Activated CD8-positive, alpha-beta memory T cell treated with anti-CD3 and anti-CD28 coated beads for 48 hours (primary cell): ENCODE measurements at places on chromosomes 2 and 18.

- DNase-seq, result no peak
Measured at GRCh38 chr2:44789446-44789845, 152.1 kb upstream of the SIX3 start.

GRCh38 chr2:95043300-95044093, 18.0 kb downstream of the MAL start:
- no peak for DNase-seq

- DNase-seq, result no peak
Measured at GRCh38 chr2:171436307-171436706, 2.3 kb downstream of the DCAF17 start.

DNA sequence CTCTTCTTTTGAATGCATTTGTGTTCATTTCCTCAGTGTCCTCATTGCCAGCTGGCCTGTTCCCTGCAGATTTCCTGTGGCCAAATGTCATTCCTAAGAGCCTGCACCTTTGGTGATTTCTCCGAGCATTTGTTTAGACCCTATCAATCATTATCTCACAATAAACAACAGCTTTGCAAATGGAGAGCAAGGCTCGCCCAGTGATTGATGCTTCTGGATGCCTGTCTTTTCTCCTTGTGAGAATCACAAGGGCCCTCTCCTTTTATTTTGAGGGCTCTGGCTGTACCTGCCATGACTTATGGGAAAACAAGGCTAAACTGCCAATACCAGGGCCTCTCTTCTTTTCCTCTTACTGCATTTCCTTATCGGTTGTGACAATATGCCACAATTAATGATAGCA, 1454.4 kb upstream of the CELF4 start:
- no peak for DNase-seq

GRCh38 chr2:201218780-201219179, 35.8 kb downstream of the CASP10 start:
- no peak for DNase-seq

DNA sequence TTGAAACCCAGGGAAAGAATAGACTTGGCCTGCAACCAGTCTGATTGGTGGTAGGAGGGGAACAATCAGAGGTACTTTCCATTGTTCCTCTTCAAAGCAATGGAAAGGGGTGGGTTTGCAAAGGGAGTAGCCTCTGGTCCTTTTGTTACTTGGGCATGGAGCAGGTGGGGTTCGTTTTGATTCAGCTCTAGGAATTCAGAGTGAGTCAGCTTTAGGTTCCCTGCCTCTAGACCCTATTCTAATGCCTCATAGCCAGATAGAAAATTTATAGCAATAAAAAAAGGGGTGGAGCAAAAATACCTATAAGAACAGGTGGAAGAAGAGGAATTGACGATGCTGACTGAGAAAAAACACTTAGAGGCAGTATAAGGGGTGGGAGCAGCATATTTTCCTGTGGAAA, 636.4 kb downstream of the PLCL1 start:
- no peak for DNase-seq

- DNase-seq, result no peak
Measured at GRCh38 chr2:241852116-241852980, 6.3 kb downstream of the PDCD1 start.

- DNase-seq, result no peak
Measured at GRCh38 chr2:69975853-69976462, 14.5 kb upstream of the ASPRV1 start.

- DNase-seq, result no peak
Measured at GRCh38 chr2:30354621-30355020, 92.4 kb upstream of the LCLAT1 start.

GRCh38 chr2:206533977-206534376, 90.6 kb downstream of the ADAM23 start:
- no peak for DNase-seq

DNA sequence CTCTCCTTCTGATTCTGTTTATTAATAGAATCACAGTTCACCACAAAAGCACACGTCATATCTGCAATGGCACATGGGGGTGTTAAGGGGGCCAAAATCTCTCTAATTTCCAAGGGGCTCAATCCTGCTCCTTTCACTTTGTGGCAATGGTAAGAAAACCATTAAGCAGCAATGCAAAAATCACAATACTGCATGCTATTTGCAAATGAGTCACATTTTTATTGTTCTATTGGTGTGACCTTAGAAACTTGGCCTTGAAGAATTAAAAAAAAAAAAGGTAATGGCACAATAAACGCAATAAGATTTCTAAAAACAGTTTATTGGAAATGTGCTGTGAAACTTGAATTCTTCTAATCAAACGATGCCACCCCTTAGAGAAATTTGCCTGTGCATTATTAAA, 251.5 kb downstream of the ZNF521 start:
- DNase-seq, result no peak

GRCh38 chr2:187769437-187769836, 215.2 kb upstream of the TFPI start:
- DNase-seq, result no peak

DNA sequence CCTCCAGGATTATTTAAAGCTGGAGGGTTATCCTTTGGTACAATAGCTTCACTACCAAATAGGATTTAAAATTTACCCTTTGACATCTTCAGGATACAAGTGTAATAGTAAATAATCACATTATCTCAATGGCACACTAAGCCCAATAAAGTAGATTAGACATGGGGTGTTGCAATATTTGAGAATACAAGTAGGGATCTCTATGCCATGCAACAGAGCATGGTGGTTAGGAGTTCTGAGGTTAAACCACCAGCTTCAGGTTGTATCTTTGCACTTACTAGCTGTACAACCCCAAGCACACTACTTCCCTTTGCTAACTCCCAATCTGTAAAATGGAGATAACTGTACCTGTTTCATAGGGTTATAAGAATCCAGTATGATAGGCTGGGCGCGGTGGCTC, 6.2 kb downstream of the MBD2 start:
- no peak for DNase-seq

DNA sequence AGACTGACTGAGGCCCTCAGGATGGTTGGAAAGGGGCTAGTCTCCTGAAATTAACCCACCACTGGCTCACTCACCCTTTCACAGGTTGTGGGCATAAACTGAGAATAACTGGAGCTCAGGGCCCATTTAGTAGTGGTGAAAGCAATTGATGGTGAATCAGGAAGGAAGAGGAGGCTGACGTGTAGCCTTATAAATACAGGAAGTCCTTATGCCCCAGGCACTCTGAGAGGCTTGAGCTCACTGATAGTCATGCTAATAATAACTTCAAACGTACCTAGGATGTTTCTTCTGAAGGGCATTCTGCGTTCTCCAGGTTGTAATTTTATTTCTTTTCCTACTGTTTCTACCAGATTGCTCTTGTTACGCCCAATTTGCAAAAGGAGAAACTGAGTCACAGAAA, 328.4 kb downstream of the CLIP4 start:
- no peak for DNase-seq

- no peak for DNase-seq
Measured at GRCh38 chr2:30368258-30368657, 78.8 kb upstream of the LCLAT1 start.

DNA sequence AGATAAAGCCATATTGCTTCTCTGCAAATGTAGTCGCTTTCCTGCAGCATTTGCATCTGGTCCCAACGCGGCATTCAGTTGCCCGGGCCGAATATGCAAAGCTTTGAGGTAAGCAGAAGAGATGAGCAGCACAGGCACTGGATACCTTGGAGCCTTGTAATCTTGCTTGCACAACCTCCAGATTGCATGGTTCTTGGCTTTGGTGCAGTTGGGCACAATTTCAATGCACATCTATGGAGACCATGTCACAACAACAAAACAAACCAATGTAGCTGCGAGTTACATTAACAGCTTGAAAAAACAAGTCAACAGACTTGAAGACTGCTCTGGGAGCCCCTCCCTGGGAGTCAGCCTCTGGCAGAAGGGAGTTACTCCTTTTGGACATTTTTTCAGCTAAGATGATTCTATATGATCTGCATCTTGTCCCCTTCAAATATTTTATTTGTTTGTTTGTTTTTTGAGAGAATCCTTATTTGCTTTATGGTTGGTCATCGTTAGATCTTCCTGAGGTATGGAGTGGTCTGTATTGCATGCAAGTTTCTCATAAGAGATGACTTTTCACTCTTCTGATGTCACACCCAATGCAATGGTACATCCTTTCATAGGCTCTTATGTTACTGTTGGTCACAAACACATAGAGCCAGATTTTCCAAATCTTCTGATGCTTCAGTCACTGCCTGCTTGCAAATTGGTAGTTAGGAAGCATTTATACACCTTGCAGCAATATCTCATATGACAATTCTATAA, 113.5 kb downstream of the EFEMP1 start:
- no peak for DNase-seq

- no peak for DNase-seq
Measured at GRCh38 chr2:170895023-170895757, 33.9 kb upstream of the GORASP2 start.

DNA sequence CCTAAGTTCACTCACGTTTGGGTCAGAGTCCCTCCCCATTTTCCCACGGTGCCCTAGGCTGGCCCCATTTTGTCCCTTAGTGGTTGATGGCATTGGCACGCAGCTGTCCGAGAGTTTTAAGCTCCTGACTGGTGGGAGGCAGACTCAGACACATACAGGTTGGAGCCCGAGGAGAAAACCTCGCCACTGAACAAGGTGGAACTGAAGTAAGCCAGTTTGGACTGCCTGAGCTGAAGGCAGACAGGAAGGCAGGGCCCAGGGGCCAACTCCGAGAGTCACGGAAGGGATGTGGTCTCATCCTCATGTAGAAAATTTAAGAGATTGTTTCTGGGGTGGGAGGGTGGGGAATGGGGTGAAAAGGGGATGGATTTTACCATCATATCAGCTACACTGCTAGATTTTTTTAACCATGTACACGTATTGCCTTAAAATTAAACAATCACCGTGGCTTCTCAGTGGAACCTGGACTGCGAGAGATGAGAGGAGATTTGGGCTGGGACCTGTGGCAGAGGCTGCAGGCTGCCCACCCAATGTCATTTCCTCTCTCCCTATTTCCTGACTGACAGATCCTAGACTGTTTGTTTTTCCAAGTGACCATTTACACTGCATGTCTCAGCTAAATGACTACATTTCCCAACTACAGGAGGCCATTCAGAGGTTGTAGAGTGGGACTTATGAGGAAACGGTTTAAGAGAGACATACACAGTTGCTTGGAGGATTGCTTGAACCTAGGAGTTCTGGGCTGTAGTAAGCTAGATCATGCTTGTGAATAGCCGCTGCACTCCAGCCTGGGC, 19.4 kb upstream of the NMUR1 start:
- DNase-seq, result no peak

- DNase-seq, result no peak
Measured at GRCh38 chr2:214492608-214493007, 81.8 kb downstream of the VWC2L start.

- no peak for DNase-seq
Measured at GRCh38 chr2:217186668-217187159, 326.9 kb upstream of the TNP1 start.

- DNase-seq, result no peak
Measured at GRCh38 chr2:148875387-148876051, 492 bp downstream of the KIF5C start.
